H1 (cell line): ENCODE measurements at places on chromosomes 5 and 9. TPM values are rescaled to one million over a fixed set of nuclear protein-coding genes. Genes with fewer than 3 reads are reported as not detected.

GPX3 gene
- total RNA-seq: 26.4 and 27.8 TPM in 2 replicates

DNA sequence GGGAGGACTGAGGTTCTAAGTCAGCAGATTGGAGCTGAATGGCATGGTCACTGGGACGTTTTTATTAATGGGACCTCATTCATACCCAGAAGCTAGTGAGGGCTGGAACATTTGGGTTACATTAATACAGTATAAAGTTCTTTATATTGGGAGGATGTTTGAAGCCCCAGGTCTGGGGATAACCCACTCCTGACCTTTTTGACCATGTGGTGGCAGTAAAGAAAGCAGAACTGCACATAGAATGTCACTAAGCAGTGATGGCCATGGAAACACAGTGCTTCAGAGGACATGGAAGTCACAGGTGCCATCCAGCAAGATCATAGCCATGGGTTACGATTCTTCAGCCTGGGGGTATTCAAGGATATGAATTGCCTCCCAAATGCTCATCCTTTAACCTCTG, 176.0 kb downstream of the ATP10B start:
- no peak for DNase-seq

- no peak for DNase-seq
Observed at GRCh38 chr5:53963958-53964357, 346.4 kb downstream of the ARL15 start.

DNA sequence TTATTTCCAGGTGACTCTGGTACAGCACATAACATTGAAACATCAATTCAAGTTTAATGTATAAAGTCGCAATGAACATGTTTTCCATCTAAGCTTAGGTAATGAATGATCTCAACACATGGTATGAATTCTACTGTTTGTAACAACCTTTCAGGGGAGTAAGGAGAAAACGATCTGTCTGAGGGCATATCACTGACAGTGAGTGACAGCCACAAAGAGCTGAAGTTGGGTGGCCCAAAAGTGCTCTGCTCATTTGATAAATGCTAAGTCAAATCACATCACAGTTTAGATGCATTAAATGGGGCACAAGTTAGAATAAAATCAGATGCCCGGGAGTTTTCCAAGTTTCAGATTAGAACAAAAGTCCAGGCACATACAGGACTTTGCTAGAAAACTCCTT, 1.2 kb downstream of the FANCC start:
- DNase-seq: no peak

- no peak for DNase-seq
Observed at GRCh38 chr9:75685062-75685461, 205.4 kb upstream of the PCSK5 start.

GRCh38 chr5:135978212-135978631, 23.4 kb upstream of the LECT2 start:
- DNase-seq: no peak

DNA sequence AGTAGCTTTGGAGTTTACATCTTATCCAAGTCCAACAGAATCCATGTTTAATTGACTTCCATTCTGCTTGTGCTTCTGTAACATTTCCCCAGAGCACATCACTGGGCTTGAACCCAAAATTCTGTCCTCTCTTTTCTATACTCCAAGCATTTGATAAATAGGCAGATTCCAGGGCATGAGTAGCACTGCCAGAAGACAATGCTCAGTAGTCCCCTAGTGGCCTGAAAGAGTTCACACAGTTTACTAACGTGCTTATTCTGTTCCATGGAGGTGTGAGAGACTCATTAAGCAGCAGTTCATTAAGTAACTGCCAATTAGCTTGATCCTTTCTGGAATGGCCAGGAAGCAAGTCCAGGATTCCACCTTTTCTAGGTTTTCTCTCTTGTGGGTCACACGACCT, 9.4 kb upstream of the GABRA6 start:
- DNase-seq: no peak

- DNase-seq: no peak
Observed at GRCh38 chr5:117165068-117165467, 590.4 kb upstream of the SEMA6A start.

SHOC1 gene
- not detected in 2 replicates for total RNA-seq

DNA sequence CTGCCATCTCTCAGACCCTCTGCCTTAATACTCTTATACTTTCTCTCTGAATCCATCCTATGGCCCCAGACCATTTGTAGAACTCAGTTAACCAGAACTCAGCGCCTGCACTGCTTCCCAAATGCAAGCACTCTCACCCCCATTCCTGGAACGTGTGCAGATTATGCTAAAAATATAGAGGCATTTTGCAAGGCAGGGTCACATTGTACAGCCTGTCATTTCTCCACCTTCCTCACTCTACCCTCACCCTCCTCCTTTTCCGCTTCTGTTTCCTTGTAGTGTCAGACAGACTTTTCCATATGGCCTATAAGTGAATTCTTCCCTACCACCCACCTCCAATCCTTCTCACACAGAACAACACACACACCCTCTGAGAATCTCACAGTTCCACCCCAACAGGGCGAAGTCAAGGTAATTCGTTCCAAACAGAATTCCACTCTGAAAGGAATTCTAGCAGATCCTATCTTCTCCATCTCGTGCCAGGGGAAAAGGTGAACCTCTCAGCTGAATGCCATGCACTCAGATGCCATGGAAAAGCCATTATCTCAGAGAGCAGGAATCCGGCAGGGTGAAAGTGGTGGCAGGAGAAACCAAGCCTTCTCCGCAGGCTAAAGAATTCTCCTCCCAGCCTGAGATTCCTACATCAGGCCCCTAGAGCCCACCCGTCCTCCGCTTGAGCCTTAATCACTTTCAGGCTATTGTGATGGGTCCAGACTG, 25.3 kb downstream of the GGTA1 start:
- DNase-seq: no peak

DNA sequence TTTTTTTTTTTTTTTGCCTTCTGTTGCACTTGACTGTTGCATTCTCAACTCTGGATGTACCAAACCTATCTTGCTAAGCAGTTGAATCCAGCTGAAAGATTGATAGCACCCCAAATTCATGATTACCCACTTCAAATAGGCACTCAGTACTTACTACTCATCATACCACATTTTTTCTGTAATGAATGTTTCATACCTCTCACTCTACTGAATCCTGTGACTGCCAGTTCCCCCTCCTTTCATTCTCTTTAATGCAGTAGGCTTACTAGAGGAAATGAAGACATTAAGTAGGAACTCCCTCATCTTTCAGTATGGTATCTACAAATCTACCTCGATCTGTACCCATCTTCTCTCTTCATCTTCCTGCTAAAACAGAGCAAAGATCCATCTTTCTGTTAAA, 6.8 kb downstream of the INVS start:
- no peak for DNase-seq

- no peak for DNase-seq
Observed at GRCh38 chr5:147971472-147971871, 65.1 kb upstream of the C5orf46 start.

OSMR gene
- total RNA-seq: 2.6 and 3.1 TPM in 2 replicates

- no peak for DNase-seq
Observed at GRCh38 chr9:83511051-83511450, 27.1 kb downstream of the FRMD3 start.

DNA sequence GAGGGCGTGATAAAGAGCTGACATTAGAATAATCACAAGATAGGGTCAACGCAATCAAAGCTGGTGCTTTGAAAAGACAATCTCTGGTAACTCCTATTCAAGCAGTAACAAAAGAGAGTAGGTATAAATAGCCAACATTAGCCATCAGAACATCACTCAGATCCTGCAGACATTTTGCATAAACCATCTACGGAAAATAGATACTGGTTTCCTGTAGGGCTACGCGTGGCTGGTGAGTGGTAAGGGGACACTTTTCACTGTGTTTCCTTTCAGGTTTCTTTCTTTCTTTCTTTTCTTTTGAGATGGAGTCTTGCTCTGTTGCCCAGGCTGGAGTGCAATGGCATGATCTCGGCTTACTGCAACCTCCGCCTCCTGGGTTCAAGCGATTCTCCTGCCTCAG, 22.3 kb downstream of the TTF1 start:
- no peak for DNase-seq

NIM1K gene
- total RNA-seq: not detected in 2 replicates

DNA sequence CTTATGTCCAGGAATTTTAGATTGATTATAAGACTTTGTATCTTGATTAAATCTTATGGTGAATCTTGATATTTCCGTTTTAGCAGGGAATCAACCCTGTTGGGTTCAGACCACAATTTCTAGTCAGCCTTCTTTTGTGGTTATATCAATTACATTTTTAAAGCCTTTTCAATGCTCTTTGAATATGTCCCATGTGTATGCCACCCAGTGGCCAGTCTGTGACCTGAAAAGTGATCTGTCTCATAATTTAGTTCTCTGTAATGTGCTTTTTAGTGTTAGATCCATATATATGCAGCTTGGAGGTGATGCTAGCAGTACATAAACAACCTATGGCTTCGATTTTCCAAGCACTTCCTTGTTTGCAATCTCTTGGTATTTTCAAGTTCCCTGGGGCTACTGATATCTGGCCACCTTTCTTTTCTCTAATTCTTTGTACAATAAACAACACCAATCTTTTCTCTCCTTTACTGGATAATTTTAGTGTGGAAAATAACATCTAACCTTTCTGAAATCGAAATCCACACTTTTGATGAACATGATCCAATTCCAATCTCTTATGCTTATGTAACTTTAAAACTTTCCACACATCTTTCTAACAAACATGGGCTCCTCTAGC, 28.8 kb downstream of the PDE8B start:
- DNase-seq: no peak

GRCh38 chr5:154418344-154418820, 27.4 kb upstream of the SAP30L start:
- DNase-seq: no peak

GRCh38 chr9:86119457-86119856, 20.1 kb upstream of the GOLM1 start:
- DNase-seq: no peak

DNA sequence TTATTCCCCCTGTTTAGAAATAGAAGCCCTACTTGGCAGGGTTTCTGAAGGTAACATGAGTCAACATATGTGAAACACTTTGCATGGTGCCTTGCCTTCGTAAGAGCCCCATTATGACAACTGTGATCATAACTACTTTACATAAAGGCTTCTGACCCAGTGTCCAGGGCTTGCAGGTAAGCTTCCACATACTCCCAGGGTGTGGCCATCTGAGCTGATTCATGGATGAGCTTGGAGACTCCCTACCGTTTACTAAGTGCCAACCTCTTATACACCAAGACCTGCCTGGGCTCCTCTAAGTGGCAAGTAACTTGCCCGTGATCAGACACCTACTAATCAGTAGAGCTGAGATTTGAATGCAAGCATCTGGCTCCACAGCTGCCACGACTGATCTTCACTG, 62.8 kb upstream of the C5orf58 start:
- DNase-seq: no peak

DNA sequence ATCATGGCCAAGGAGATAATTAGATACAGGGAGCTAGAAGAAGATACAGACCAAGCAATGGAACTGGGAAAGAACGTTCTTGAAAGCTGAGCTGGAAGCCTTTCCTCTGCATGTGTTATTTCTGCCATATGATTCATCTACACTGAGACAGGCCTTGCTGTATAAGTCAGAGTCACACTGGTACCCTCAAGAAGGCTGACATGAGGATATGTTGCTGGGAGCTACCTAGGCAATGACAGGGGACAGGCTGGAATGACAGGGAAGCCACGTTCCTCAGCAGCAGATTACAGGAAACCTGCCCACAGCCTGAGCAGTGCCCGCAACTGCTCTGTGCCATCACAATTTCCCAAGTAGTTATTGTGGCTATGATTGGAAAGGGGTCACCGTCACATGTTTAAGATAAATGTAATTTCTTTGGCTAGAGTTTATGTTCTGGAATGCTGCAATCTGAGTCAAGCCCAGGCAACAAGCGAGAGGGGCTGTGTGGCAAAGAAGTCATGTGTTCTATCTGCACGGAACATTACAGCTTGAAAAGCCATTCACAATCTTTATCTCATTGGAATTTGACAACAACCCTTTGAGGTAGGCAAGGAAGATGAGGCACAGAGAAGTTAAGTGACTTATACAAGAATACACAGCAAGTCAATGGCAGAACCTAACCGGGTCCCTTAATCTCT, 108.2 kb downstream of the TTLL11 start:
- no peak for DNase-seq

GRCh38 chr5:14286574-14287421, 143.7 kb downstream of the TRIO start:
- no peak for DNase-seq

GRCh38 chr5:154258531-154259217, 68.1 kb downstream of the GALNT10 start:
- DNase-seq: no peak

- DNase-seq: no peak
Observed at GRCh38 chr5:135654761-135655467, 76.1 kb upstream of the CXCL14 start.

GRCh38 chr9:86281593-86282076, 703 bp downstream of the ISCA1 start:
- no peak for DNase-seq

DNA sequence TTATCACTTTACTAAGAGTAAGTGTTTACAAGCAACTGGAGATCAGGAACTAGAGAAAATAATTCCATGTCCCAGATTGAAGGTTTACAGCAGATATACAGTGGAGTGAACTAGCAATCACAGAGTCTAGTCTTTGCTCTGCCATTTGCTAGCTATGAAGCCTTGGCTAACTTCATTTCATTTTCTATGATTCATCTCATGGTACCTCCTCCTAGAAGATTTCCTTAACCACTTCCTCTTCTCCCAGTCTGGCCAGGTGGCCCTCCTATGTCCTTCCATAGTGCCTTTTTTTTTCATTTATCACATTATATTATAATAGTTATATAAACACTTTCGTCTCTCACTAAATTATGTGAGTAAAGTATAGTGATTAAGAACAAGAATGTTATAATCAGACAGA, 52.1 kb downstream of the GRIA1 start:
- DNase-seq: no peak

ALG2 gene
- 27.8 and 30.7 TPM in 2 replicates for total RNA-seq

DNA sequence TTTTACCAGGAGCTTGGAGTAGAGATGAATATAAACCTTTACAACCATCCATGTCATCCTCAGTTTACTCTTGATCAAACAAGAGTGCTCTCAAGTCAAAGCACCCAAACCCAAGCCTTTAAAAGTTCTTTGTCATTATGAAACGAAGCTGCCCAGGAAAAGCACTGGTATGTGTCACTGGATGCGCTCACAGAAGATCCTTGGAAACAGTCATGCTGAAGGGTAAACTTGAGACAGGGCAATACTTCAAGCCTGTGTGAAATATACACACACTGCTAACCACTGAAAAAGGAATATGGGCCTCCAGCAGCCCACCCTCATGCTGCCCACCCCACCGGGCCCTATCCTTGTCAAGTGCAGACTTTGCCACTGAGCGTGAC, 84.5 kb downstream of the PRRT1B start:
- no peak for DNase-seq

GRCh38 chr9:134651226-134651905, 9.8 kb downstream of the COL5A1 start:
- DNase-seq: no peak

GRCh38 chr9:79663878-79664277, 92.1 kb downstream of the TLE4 start:
- DNase-seq: no peak

DNA sequence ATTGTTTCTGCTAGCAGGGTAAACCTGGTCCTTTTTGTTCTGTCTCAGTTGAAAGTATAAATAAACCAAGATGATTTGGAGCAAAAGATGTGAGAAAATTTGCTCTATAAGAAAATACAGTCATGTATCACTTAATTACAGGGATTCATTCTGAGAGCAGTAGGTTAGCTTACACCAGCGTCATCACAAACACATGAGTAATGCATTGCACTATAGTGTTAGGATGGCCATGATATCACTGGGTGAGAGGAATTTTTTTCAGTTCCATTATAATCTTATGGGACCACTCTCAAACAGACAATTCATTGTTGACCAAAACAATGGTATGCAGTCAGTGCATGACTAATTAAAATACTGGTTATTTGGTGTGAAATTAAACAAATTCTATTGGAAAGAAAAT, 430.9 kb downstream of the CHSY3 start:
- no peak for DNase-seq

- peak; percentile 1 for DNase-seq
Observed at GRCh38 chr5:26518065-26518464, 520.3 kb downstream of the CDH9 start.
